Hepatic stellate cell (primary cell): ENCODE measurements at places on chromosomes 7 and 10.

- DNase-seq = no peak
Observed at GRCh38 chr7:65265933-65266519, 107.6 kb upstream of the ZNF92 start.

DNA sequence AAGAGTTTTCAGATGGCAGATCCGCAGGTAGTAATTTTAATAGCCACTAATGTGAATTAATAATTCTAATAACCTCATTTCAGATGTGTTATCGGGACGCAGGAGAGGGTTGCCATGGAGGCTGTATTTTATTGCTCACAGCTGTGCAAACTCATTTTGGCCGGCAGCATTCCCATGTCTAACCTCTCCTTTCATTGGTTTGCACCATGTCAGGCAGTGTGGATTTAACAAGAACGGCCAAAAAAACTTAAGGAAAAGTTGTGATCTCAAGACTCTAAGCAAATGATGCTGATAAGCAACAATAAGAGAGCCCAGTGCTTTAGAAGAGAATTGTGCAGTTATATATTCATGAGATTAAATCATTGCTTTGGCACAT, 88.7 kb upstream of the NRP1 start:
- DNase-seq = no peak

GRCh38 chr7:28549998-28550397, 137.7 kb downstream of the CREB5 start:
- DNase-seq = no peak

- DNase-seq = no peak
Observed at GRCh38 chr7:81611040-81611439, 158.8 kb downstream of the HGF start.

GRCh38 chr10:29734962-29735627, 100.3 kb upstream of the SVIL start:
- peak; percentile 75 for DNase-seq

GRCh38 chr7:101814081-101814990, 3.1 kb upstream of the CUX1 start:
- DNase-seq = peak; percentile 66

GRCh38 chr10:24449321-24449740, 240.4 kb downstream of the KIAA1217 start:
- DNase-seq = no peak

DNA sequence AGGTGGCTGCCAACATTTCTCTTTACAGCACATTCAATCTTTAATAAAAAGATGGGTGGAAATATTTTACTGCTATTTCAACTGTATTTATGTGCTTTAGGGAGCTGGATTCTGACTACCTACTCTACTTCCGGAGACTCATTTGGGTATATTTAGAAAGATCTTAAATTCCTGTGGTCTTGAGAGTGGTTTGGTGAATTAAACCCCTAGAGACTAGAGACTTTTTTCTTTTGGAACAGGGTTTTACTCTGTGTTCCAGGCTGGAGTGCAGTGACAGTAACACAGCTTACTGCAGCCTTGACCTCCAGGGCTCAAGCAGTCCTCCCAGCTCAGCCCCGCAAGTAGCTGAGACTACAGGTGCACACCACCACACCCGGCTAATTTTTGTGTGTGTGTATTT, 79.0 kb upstream of the HABP2 start:
- DNase-seq = peak; percentile 19

GRCh38 chr7:44378744-44379143, 53.4 kb upstream of the CAMK2B start:
- peak; percentile 72 for DNase-seq

DNA sequence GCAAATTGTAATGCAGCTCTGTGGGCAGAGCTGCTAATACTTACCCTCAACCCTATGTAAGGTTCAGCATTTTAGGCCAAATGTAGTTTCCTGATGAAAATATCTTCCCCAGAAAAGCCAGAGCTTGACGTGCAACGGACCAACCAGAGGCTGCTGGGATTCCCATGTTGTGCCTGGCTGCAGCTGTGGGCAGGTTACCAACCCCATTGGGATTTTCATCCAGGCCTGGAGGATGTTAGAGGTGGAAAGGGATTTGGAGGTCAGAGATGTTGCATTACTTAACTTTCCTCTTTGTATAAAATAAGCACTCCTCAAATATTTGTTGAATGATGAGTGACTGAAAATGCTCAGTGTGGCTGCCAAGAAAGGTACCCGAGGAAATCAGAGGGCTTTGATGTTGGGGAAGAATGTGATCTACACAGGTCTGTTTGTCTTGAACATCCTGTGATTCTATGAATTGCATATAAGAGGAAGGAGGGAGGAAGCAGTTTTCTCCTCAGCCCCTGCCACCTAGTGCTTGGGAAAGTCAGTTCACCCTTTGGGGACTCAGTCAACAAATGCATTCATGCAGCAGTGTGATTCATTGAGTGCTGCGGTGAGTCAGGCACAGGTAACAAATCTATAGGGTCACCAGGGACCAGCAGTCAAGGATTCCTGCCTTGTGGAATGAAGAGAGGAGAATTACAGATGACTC, 487.2 kb downstream of the RPS24 start:
- peak; percentile 34 for DNase-seq

DNA sequence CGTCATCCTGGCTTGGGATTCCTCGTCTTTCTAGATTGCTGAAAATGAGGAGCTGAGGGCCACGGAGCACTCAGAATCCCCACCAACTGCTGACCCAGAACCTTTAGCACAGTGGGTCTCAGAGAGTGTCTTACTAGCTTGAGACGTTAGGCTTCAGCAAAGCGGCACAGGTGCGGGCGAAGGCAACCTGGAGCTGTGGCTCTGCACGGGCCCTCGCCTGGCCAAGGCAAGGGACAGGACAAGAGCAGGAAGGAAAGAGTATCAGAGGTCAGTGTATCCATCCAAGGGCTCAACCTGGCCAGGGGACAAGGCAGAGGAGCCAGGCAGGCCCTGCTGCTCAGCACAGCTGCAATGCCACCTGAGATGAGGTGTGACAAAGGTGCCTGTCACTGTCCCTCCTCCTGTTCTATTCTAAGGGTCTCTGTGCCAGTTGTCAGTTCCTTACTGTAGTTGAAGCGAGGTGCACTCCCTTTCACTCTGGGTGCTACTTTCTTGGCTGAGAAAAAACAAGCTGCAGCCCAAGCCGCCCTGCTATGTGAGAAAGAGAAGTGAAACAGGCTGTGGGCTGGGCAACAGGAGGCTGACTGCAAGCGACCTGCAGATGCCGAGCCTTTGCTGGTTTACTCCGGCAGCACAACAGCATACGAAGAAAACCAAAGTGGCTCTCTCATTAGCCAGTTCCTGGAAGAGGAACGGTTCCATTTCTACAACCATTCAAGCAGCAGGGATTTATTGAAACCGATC, 33.3 kb upstream of the KDM7A start:
- no peak for DNase-seq

DNA sequence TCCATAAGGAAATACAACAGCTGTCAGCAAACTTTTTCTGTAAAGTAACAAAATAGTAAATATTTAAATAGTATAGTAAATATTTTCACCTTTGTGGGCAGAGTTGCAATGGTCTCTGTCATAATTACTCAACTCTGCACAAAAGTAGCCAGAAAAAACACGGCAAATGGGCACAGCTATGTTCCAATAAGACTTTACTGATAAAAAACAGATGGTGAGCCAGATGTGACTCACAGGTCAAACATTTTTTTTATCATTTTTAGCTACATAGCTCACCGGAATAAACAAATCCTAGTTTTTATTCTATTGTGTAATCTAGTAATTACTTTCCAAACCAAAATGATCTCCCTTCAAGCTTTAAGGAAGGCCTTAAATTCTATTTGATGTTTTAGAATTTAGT, 55.3 kb downstream of the NCAPG2 start:
- peak; percentile 80 for DNase-seq

GRCh38 chr7:11170175-11170574, 196.5 kb downstream of the PHF14 start:
- no peak for DNase-seq

DNA sequence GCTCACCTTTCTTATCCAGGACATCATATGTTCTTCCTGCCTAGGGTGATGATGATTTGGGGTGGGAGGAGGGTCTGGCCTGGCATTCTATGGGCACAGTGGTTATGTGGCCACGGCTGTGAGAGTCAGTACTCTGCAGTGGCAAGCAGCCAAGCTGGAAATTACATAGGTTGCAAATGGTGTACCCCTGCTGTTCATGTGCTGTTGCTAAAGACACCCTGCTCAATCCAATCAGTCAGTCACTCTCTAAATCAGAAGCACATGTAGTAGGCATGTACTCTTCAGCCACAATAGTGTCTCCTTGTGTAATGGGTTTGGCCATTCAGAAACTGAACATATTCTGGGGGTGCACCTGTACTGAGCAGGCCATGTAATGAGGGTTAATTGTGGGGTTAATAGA, 449.1 kb upstream of the ANKRD30A start:
- no peak for DNase-seq

- DNase-seq = peak; percentile 92
Observed at GRCh38 chr7:2209146-2209960, 23.4 kb downstream of the MAD1L1 start.

GRCh38 chr7:81162771-81163525, 244.1 kb upstream of the SEMA3C start:
- DNase-seq = no peak

- no peak for DNase-seq
Observed at GRCh38 chr10:14723052-14723689, 51.5 kb downstream of the FAM107B start.

- no peak for DNase-seq
Observed at GRCh38 chr7:129606803-129607202, 4.7 kb upstream of the NRF1 start.

DNA sequence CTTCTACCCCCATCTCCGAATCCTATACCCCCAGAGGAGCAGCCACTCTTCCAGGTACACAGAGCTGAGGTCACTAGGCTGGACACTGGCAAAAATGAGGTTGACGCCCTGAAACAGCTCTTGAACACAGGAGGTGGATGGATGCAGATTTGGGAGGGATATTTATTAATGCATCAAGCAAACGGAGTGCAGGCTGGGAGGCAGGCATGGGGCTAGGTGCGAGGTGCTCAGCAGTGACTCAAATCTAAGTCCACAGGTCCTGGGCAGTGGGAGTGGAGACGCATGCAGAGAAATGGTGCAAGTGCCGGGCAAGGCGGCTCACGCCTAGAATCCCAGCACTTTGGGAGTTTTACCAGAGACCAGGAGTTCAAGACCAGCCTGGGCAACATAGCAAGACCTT, 11.0 kb downstream of the GUSB start:
- no peak for DNase-seq

DNA sequence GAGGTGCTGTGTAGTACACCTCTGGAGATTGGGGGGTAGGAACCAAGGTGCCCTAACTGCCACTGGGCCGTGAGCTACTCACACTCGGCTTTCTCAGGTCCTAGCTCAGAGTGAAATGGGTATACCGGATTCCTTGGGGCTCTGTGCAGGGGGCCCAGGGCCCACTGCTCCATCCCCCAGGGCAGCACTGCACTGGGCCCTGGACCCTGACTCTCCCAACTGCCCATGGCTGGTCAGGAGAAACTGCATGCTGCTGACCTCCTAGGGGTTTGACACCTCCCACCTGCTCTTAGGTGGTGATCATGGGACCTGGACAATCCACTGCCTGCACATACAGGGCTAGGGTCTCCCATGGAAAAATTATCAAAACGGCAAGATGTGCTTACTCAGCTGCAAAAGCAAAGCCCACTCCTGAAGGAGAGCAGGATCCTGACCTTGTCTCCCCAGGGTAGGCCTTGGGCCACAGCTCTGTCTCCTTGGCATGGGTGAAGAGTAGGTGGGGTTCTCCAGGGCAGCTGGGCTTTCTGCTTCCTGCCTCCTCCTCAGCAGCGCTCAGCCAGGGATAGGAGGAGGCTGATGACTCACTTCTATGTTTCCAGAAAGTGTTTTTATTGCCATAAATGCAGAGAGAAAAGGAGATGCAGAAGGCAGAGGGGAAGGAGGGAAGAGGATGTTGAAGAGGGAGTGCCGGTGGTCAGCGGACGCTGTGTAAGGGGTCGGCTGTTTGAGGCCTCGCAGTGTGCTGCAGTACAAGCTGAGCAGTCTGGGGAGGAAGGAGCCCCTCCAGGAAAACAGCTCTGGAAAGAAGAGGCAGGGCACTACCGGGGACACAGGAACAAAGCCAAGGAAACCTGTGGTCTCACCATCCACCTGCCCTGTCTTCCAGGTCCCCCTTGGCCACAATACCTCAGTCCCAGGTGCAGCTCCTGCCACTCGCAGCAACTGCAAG, 107.8 kb downstream of the ARHGAP22 start:
- peak; percentile 84 for DNase-seq

- DNase-seq = no peak
Observed at GRCh38 chr10:70426823-70427222, 14.7 kb downstream of the NODAL start.

GRCh38 chr10:51090190-51090589, 15.9 kb downstream of the PRKG1 start:
- no peak for DNase-seq

DNA sequence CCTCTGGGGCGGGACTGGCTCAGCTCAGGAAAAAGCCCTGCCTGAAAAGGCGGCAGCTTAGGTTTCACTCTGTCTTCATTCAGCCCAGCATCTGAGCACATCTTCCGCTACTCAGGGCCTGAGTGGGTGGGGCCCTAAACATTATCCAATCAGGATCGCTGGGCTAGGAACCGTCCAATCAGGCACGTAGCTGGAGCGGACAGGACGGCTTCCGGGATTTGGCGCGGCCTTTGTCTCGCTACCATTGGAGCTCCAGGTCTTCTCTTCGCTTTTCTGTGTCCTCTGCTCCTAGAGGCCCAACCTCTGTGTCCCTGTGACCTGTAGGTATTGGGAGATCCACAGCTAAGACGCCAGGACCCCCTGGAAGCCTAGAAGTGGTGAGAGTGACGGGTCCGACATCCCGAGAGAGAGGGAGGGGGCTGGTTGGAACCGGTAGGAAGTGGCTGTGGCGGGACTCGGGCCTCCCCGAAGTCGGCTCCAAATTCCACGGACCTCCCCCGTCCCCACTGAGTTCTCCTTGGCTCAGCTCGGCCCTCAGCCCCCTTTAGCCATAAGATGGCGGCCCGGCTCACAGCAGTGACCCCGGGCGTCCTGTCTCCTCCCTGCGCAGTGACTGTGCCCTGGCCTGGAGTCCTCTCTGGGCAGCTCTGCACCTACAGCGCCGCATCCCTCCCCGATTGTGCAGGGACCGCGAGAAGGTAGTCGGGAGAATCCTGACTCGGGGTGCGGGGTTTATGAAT, 99.1 kb downstream of the ZNF680 start:
- DNase-seq = no peak

GRCh38 chr7:73995821-73996511, 32.0 kb upstream of the ELN start:
- no peak for DNase-seq

- DNase-seq = no peak
Observed at GRCh38 chr10:37456456-37456855, 331.1 kb downstream of the ANKRD30A start.

DNA sequence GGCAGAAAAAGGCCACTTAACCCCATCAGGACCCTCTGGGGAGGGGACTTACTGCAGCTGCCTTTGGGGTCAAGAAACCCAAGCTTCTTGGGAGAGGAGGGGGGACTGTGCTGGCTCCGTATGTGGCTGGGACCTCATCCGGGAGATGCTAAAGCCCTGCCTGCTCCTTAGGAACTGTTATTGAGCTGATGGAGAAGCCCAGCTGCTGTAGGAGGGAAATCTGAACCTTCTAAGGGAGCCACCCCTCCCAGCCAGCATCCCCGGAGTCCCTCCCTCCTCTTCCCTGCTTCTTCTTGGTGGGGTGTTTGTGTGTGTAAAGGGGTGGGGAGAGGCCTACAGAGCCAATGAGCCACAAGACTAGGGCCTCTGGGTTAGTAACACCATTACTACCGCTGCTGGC, 8.2 kb downstream of the KCNIP2 start:
- no peak for DNase-seq

- DNase-seq = no peak
Observed at GRCh38 chr7:105689067-105689819, 108.0 kb upstream of the EFCAB10 start.

- DNase-seq = no peak
Observed at GRCh38 chr10:106714734-106715555, 449.6 kb downstream of the SORCS1 start.

- no peak for DNase-seq
Observed at GRCh38 chr7:7569081-7569527, 2.4 kb downstream of the MIOS start.
